ENCODE measurements at places on chromosomes 2 and 18. TPM values are rescaled to one million over a fixed set of nuclear protein-coding genes. Genes with fewer than 3 reads are reported as not detected.

- no peak for DNase-seq
Observed at GRCh38 chr18:71209944-71210343, 921.1 kb downstream of the SOCS6 start.

DNA sequence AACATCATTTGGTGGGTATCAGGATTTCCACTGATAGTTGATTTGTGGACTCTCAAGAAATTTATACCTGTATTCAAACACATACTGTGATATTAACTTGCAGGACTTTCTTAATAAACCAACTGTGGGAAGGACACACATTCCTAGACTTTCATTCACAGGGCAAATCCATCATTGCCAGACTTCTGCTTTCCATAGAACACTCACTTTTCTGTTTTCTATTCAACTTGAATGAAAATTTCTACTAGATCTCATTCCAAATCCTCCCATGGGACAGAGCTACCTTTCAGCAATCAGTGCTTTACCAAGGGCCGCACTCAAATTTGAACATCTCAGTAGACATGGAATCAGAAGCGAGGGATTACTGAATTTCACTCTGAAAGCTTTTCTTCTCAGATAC, 612.5 kb downstream of the IRS1 start:
- DNase-seq: no peak

DNA sequence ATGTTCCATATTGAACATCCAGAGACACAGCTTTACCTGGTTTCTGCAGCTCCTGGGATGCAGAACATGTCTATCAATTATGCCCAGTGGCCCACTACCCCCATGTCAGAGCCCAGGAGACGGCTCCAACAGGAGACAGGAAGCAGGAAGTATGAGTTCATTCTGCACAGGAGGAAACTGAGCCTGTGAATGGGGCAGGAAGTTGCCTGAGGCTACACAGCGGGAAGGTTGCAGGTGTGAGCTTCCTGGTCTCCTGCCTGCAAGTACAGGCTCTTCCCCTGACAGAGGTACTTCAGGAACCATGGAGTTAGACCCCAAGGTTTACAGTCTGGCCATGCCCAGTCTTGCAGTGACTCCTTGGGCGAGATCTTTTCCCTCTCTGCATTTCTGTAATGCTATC, 2.8 kb upstream of the BOK start:
- peak; percentile 43 for DNase-seq

- no peak for DNase-seq
Observed at GRCh38 chr2:126650994-126651393, 5.0 kb upstream of the GYPC start.

GRCh38 chr2:172021955-172022354, 22.2 kb downstream of the METAP1D start:
- DNase-seq: peak; percentile 34

DNA sequence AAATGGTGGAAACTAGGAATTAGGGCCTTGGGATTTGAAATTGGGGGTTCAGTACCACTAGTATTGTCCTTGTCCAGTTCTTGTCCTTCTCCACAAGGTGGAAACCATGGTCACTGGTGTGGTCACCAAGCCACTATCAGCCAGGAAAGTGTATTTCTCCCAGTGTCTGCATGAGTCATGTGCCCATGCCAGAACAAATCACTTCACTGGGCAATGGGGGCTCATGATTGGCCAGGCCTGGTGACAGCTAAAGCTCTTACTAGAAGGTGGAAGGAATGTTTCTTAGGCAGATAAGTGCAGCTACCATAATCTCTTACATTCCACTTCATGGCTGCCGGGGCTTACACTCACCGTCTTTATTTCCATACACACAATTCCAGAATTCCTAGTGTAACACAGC, 124.8 kb upstream of the TACR1 start:
- DNase-seq: no peak

GRCh38 chr18:67385455-67385854, 131.1 kb downstream of the DSEL start:
- DNase-seq: no peak

- no peak for DNase-seq
Observed at GRCh38 chr18:43587538-43588153, 310.4 kb upstream of the SYT4 start.

DNA sequence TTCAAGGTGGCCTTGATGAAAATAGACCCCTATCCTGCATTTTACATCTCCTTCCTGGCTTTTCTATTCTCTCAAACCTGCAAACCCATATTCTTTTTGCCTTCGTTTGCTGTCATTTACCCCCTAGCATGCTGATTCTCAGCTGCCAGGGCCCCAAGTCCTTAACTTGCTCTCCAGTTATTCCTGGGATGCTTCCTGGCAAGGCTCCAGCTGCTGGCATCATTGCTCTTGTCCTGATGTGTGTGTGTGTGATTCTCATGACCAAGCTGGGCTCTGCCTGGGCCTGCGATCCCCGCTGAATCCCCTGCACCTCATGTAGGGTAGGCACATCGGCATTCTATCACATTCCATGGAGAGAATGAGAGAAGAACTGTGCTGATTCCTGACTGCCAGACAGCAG, 11.9 kb downstream of the NPAS2 start:
- no peak for DNase-seq

OR6B2 gene
- total RNA-seq: not detected

PAPOLG gene
- total RNA-seq: 13.5 TPM
